ENCODE measurements at places on chromosomes 6 and 20. TPM values are rescaled to one million over a fixed set of nuclear protein-coding genes. Genes with fewer than 3 reads are reported as not detected.

DNA sequence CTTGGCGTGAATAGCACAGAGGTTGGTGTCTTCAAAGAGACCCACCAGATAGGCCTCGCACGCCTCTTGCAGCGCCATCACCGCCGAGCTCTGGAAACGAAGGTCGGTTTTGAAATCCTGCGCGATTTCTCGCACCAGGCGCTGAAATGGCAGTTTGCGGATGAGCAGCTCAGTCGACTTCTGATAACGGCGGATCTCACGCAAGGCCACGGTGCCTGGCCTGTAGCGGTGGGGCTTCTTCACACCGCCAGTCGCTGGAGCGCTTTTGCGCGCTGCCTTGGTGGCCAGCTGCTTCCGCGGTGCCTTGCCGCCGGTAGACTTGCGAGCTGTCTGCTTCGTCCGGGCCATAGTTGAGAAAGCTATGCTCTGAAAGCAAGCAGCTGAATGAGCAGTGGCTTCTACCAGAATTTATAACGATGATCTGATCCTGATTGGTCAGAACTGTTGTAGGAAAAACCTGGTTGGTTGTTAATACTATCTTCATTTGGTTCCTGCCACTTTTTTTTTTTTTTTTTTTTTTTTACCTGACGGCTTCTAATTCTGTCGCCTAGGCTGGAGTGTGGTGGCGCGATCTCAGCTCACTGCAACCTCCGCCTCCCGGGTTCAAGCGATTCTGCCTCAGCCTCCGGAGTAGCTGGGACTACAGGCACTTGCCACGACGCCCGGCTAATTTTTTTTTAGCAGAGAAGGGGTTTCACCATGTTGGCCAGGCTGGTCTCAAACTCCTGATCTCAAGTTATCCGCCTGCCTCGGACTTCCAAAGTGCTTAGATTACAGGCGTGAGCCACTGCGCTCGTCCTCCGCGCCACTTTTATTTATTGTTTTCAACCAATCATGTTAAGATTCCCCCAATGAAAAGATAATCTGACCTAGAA, 21.5 kb downstream of the OR2B2 start:
- DNase-seq, result peak; percentile 73

DNA sequence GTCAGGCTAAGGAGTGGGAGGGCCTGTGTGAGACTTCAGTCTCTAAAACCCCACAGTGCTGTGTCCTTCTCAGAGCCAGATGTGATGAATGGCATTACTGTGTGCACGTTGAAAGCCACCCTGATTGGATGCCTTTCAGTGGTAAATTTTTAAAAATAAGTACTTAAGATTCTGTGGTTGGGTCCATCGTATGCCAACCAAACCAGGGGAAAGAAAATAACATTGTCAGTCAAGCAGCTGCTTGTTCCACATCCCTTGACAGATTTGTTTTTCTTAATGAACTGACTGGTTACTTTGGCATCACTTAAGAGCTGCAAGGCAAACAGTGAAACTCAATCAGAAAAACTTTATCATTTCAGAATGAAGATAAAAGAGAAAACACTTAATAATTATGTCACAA, 334.0 kb upstream of the NT5E start:
- no peak for DNase-seq

GRCh38 chr6:26414281-26414680, 12.2 kb downstream of the BTN3A1 start:
- DNase-seq, result no peak

GRCh38 chr6:79441192-79441591, 96.0 kb downstream of the LCA5 start:
- no peak for DNase-seq

- no peak for DNase-seq
These were observed 972.7 kb downstream of the PRIM2 start for GRCh38 chr6:58290177-58290576.

- DNase-seq, result no peak
These were observed 665.9 kb upstream of the CITED2 start for GRCh38 chr6:140040396-140040795.

DNA sequence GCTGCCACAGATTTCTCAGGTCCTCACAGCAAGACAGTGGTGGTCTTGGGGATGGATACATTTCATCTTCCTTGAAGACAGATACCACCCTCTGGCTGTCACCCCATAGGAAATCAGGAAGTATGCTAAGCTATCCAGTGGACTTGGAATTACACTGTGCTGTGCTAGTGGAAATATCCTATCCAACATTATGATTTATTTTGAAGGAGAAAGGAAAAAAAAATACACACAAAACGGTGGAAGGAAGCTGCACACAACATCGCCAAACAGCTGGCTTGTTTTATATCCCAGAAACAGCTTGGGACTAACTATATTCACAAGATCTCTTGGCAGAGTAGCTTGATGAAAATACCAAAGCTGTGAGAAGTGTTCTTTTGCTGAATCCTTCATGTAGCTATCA, 257.6 kb downstream of the LAMA2 start:
- DNase-seq, result no peak

The TMEM244 gene
- not detected for total RNA-seq

The SOX18 gene
- total RNA-seq, result 27.3 TPM
